ENCODE measurements at places on chromosomes 7 and 10.

DNA sequence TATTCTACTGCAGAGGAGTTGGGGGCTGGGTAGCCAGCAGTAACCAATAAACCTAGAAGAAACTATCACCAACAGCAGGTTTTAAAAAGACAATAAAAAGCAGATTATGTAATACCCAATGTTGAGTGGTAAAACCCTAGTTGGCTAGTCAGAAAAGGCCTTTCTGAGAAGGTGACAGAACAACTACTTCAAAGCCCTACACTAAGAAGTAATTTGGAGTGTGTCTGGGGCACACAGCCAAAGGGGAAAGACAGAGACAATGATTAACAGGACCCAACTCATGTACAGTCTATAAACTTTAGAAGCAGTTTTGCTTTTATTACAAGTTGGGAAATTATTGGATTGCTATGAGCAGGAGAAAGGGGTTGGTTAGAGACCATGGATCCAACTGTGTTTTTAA lies 77.2 kb upstream of the TMEM106B start:
- no peak for DNase-seq

GRCh38 chr10:124740369-124741280 lies 3.6 kb downstream of the FAM53B start:
- DNase-seq = no peak

DNA sequence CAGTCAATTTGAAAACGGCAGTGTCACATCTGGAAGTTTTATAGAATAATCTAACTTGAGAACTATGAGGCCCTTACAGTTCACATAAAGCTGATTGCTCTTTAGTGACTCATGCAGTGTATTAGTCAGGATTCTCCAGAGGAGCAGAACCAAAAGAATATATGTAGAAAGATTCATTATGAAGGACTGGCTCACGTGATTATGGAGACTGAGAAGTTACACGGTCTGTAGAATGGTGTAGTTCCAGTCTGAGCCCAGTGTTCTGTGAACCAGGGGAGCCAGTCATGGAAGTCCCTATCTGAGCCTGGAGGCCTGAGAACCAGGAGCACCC lies 21.5 kb downstream of the RBM33 start:
- no peak for DNase-seq

- no peak for DNase-seq
Measured at GRCh38 chr7:115924411-115924810, 106.2 kb downstream of the TFEC start.

DNA sequence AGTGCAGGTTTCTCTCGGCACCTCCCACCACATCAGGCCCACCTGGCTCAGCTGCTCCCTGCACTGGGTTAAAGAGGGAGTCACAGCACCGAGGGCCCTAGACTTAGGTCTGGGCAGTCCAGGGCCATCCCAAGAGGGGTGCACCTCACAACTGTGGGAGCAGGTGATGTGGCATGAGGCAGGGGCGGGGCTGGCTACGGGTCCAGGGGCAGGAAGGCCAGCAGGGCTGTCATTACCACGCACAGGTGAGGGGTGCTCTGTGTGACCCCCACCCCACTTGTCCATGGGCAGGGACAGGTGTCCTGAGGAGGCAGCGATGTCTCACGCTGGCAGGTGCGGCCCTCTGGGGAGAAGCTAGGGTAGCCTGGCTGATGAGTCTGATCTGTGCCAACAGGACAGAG lies 40.5 kb upstream of the DPYSL4 start:
- DNase-seq = no peak

DNA sequence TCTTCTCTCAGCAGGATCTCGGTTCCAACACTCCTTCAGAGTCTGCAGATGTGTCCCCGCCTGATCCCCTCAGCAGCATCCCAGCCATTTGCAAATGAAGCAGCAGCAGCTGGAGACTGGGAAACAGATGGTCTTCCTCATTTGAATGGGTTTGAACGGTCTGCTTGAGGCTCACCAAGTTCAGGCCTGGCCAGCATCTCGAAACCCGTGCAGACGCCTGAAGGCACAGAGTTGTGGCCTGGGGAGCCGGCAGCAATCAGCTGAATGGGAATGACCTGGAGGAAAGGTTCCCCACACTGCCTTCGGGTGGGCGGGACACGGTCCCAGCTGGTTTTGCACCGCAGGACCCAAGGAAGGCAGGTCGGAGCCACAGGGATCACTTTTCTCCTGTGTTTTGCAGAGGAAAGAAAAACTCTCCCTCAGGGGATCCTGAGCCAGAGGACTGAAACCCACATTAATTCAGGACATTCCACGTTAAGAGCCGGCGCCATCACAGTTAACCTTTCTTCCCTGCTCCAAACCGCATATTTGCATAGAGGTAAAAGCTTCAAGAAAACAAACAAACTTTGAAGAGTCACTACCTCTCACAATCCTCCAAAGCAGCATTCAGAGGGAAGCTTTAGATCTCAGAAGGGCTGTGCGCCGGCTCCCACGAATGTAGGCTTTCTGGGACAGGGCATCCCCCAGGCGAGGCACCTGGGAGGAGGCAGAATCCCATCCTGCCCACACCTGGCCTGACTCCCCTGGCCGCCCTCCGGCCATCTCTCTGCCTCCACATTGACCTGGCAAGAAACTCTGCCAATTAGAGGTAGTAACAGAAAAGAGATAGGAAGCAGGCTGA lies 17.7 kb downstream of the FGFR2 start:
- DNase-seq = no peak

- DNase-seq = no peak
Measured at GRCh38 chr10:128095027-128095752, 31.0 kb downstream of the MKI67 start.

GRCh38 chr7:47526466-47526865 lies 55.4 kb downstream of the TNS3 start:
- no peak for DNase-seq

GRCh38 chr10:119867317-119867716 lies 5.3 kb downstream of the MCMBP start:
- no peak for DNase-seq

Data from stimulated activated CD8-positive, alpha-beta memory T cell treated with anti-CD3 and anti-CD28 coated beads, Interleukin-4, amount 100 ng/mL, for 24 hours (primary cell).